ENCODE measurements at places on chromosomes 13 and 19. TPM values are rescaled to one million over a fixed set of nuclear protein-coding genes. Genes with fewer than 3 reads are reported as not detected.

The MCEMP1 gene
- total RNA-seq = not detected

The CEACAM20 gene
- total RNA-seq = not detected

The ZNF221 gene
- 7.4 TPM for total RNA-seq

The GSX1 gene
- not detected for total RNA-seq

The NLRP4 gene
- not detected for total RNA-seq

The UCHL3 gene
- 23.8 TPM for total RNA-seq

The CDC34 gene
- total RNA-seq = 69.8 TPM

Data from smooth muscle cell of bladder (primary cell).